ENCODE measurements at places on chromosomes 5 and 9.

- no peak for DNase-seq
Measured at GRCh38 chr5:126965487-126965886, 64.9 kb downstream of the MARCHF3 start.

DNA sequence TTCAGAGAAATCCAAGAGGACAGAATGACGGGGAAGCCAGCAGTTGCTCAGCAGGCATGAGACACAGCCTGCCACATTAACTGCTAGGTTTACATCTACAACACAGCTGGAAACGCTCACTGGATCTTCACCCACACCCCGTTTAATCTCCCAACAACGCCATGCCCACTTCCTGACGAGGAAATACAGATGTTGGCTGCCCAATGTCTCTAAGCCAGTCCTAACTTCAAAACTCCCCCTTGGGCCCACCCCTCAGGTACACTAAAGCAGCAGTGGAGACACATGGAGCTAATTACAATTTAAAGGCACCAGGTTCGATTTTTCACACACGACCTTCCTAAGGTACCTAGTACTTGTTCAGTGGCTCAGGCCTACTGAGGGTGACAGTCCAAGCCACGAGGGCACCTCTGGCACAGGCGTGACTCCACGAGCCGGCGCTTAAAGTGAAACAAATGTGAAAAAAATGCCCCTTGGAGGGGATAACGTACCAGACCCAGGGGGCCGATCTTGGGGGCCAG, 904 bp downstream of the RPL12 start:
- no peak for DNase-seq

- no peak for DNase-seq
Measured at GRCh38 chr9:69078069-69078468, 42.5 kb downstream of the FXN start.

- DNase-seq: no peak
Measured at GRCh38 chr5:95027151-95027721, 257.7 kb downstream of the MCTP1 start.

GRCh38 chr9:92188969-92189781, 74.0 kb upstream of the SPTLC1 start:
- no peak for DNase-seq

DNA sequence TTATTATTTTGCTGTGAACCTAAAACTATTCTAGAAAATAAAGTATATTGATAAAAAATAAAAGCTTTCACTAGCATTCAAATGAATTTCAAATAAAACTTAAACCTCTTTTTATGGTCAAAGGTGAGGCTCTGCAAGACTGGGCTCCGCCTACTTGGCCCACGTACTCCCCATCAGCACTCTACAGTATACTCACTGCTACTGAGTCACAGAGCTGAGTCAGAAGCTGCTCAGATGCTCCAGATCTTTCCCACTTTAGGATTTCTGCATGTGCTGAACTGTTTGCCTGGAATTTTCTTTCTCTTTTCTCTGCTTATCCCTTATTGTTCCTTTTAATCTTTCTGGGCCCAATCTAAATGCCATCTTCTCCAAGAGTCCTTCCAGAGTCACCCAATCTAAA, 331.9 kb upstream of the CCNG1 start:
- no peak for DNase-seq

DNA sequence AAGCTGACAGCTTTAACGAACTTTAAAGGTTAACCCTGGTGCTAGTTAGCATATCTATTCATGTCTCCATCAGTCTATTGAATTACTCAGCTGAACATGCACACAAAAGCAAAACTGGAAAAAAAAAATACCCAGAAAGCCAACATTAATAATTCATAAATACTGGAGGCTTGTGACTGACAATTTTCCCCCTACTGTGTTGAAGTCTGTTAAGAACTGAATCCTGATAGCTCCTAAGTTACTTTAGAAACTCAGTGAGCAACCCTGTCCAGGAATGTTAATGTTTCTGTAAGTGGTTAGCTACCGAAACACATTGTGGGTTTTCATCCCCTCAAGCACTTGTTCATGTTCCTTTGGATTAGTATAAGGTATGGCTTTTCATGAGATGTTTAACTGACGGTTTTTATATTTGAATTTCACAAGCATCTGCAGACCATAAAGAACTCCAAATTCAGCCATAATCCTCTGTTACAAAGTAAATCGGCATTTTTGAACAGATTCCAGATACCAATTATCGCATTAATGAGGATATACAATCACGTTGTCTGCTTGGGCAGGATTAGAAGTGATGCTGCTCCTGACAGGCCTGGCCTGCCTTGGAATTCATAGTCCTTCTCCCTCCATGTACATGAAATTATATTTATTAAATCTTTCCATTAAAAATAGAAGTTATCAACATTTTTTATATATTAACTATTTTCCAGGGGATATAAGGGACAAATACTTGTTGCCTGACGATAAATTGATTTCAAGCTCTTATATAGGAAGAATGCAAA, 331.2 kb downstream of the TLE4 start:
- no peak for DNase-seq

DNA sequence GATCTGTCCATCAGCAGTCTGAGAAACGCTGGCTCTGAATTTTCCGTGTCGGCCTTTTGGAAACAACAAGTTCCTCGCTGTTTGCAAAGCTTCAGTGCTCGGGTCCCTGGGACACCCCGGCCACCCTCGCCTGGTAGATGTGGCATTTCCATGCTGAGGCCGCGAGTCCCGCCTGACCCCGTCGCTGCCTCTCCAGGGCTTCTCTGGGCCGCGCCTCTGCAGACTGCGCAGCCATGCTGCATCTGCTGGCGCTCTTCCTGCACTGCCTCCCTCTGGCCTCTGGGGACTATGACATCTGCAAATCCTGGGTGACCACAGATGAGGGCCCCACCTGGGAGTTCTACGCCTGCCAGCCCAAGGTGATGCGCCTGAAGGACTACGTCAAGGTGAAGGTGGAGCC, 4.7 kb downstream of the NTNG2 start:
- DNase-seq: peak; percentile 24

GRCh38 chr9:127586537-127586936, 25.5 kb upstream of the STXBP1 start:
- peak; percentile 39 for DNase-seq

DNA sequence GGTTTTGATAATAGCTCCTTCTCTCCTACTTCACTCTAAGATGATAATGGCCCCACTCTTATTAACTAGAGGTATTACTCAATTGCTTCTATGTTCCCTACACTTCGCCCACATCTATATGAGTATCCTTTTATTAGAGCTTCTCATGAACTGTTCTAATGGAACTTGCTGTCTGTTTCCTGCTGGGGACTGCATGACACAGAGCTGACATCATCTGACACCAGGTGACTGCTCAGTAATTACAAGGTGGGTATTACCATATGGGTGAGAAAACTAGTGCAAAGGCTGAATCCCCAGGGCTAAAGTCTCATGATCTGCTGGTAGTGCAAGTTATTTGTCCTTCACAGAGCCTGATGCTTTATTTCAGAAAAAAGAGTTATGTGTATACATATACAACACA, 146.2 kb upstream of the PLCXD3 start:
- DNase-seq: no peak

Measured in stimulated activated CD4-positive, alpha-beta T cell treated with anti-CD3 and anti-CD28 coated beads, Interleukin-1b, Interleukin-23, amount 100 ng/mL, for 48 hours (primary cell).